ENCODE measurements at places on chromosomes 16 and 17.

DNA sequence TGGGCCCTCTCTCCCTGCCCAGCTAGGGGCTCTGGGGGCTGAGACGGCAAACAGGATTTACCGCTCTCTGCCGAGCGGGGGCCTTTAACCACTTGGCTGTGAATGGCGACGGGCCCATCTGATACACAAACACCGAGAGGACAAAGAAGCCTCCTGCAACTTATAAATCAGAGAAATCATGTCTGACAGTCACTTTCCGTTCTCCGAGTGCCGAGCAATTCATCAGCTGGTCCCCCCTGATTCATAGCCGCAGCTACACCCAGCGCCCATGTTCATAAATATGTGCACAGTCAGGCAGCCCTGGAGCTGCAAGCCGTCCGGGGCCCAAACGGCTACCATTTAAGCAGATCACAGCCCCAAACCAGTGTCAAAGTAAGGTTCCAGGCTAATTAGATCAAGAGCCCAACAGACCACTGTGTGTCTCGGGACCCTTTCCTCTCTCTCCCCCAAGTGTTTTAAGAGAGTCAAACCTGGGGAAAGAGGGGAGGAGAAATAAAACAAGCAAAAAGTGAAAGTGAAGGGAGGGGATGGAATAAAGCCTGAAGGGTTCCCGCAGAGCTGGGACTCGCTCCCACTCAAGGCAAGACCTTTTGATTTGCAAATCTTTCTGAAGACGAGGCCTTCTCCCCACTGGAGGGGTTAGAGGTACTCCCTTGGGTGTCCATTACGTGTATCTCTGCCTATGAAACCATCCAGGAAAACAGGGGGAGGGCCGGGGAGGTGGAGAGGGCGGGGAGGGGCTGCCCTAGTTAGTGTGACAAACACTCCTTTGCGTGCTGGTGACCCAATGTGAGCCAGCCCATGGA lies 154.7 kb downstream of the C16orf78 start:
- no peak for DNase-seq

GRCh38 chr17:33202021-33202420 lies 91.1 kb downstream of the ASIC2 start:
- DNase-seq, result no peak

DNA sequence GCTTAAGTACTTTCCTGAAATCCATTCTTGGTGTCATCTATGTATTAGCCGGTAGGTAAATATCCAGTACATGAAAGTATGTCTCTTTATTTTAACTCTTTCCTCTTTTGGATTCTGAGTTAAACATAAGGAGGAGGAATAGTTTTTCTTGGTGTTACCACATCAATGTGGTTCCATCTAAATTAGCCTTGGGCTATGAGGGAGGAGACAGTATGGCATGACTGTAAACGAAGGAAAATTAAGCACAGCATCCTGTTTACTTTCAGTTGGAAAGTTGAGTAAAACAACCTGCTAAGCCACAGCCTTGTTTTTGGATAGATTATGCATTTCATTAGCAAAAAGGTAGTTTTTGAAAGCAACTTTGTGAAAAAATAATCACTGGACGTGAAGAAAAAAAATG lies 693.0 kb upstream of the SOX9 start:
- DNase-seq, result no peak

DNA sequence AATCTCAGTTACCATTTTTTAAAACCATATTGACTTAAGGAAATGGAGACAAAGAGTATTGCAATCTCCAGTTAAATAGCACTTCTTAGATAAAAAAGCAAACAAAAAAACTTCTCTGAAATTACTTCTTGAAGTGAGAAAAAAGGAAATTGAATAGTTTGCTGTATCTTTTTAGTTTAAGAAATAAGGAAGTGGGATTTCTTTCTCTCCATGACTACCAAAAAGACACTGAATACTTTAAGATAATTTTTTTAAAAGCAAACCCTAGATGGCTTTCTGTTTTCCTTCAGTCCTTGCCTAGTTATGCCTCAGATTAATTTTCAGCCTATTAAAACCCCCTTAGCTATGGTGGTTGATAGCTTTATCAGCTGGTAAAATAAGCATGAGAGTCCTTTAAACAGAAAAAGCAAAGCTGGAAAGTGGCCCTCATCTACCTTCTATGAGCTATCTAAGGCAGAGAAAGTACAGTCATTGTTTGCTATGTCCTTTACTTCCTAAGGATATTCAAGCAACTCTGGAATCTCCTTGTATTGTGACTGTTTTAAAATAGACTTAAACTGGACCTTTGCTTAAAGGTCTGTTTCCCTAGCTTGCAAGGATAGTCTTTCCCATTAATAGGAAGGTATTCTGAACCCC lies 28.6 kb downstream of the TPPP3 start:
- no peak for DNase-seq

DNA sequence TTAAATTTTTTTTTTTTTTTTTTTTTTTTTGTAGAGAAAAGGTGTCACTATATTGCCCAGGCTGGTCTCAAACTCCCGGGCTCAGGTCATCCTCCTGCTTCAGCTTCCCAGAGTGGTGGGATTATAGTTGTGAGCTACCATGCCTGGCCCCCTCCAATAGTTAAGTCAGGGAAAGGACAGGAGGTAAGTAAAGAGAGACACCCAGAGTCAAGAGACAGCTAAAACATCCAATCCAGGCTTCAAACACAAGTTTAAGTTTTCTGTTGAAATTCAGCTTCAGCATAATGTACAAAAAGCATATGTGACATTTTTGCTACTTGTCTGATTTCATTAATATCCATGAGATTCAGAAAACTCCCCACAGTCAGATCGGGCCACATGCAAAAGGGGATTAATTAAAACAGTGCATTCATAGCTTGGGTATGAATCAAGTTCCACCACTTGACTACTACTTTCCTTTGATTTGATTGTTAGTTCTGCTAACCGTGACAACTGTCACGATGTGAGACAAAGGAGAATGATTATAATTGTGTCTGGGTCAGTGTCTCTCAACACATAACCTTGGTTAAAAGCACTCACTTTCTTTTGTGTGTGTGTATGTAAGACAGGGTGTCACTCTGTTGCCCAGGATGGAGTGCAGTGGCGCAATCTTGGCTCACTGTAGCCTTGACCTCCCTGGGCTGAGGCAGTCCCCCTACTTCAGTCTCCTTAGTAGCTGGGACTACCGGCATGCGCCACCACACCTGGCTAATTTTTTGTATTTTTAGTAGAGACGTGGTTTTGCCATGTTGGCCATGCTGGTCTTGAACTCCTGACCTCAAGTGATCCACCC lies 184.9 kb downstream of the PARN start:
- DNase-seq, result no peak

DNA sequence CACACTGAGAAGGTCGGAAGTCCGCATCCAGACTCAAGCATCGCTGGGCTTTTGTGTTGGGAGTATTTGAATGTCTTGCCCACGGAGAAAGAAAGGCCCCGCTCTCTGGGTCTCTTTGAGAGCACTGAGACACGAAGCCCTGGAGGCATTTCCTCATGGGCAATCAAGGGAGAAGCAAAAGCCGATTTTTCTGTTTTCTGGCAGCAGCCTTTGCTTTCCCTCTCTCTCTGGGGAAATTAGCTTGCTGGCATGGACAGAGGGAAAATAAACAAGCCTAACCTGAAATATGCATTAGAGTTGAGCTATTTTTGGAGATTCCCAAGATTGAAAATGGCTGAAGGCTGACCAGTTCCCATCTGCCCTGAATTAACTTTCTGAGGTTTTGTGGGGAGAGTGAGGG lies 238.7 kb downstream of the HAPSTR1 start:
- no peak for DNase-seq
